ENCODE measurements at places on chromosomes 5 and 9. TPM values are rescaled to one million over a fixed set of nuclear protein-coding genes. Genes with fewer than 3 reads are reported as not detected.

ADCY2 gene
- 0.27 TPM for total RNA-seq

SPATA31D4 gene
- total RNA-seq: not detected

PITX1 gene
- total RNA-seq: 0.77 TPM

PCA3 gene
- not detected for total RNA-seq

FAM163B gene
- not detected for total RNA-seq

RALGDS gene
- total RNA-seq: 30.1 TPM

GNA14 gene
- not detected for total RNA-seq

FCHO2 gene
- 0.11 TPM for total RNA-seq

DNA sequence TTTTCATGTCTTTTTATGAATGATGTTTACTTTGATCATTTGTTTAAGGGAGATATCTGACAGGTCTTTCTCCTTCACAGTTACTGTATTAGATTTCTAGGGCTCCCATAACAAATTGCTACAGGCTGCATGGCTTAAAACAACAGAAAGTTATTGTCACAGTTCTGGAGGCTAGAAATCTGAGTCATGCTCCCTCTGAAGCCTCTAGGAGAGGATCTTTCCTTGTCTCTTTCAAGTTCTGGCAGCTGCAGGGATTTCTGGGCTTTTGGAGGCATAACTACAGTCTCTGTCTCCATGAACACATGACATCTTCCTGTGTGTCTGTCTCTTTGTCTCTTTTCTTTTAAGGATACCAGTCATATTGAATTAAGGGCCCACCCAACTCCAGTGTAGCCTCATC lies 557.3 kb upstream of the SEMA6A start:
- DNase-seq: no peak
- H3K4me1 ChIP-seq: peaks cover 3% of the 10 kb centered on the region
- peak overlapping the region; percentile 25 for H3K27ac ChIP-seq

DNA sequence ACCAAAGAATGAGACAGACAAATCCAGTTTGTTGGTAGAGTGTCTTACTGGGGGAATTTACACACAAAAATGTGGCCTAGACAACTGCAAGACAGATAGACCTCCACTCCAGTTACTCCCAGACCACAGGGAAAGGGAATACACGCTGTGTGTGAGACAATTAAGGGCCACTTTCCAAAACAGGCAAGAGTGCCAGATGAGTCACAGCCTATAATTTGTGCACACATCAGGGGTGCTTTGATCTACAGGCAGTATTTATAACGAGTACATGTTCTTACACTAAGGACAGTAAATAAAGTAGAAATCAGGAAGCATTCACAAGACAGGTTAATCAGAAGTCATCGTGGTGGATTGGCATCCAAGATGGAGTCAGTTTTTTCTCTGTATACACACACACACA lies 114.8 kb downstream of the ZNF622 start:
- H3K4me1 ChIP-seq: no peaks in the 10 kb centered on the region
- H3K4me3 ChIP-seq: no peak overlapping the region
- H3K36me3 ChIP-seq: no peaks in the 10 kb centered on the region
- DNase-seq: no peak
- no peaks in the 10 kb centered on the region for H3K27me3 ChIP-seq

DNA sequence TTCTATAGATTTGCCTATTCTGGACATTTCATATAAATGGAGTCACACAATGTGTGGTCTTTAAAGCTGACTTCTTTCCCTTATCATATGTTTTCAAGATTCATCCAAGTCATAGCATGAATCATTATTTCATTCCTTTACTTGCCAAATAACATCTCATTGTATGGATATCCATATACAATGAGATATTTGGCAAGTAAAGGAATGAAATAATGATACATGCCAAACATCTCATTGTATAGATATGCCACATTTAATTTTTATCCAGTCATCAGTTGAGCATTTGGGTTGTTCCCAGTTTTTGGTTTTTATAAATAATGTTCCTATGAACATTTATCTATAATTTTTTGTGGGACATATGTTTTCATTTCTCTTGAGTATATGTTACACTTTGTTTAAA lies 20.5 kb upstream of the OR2K2 start:
- no peak overlapping the region for H3K27ac ChIP-seq
- H3K4me1 ChIP-seq: no peaks in the 10 kb centered on the region
- no peak for DNase-seq
- no peaks in the 10 kb centered on the region for H3K27me3 ChIP-seq

GRCh38 chr9:100324594-100325200 lies 28.0 kb downstream of the TEX10 start:
- no peaks in the 10 kb centered on the region for H3K4me1 ChIP-seq
- H3K27ac ChIP-seq: no peak overlapping the region
- peaks cover 22% of the 10 kb centered on the region for H3K36me3 ChIP-seq
- H3K4me3 ChIP-seq: no peak overlapping the region

GRCh38 chr5:38069360-38069759 lies 189.0 kb upstream of the EGFLAM start:
- H3K27me3 ChIP-seq: no peaks in the 10 kb centered on the region
- H3K4me3 ChIP-seq: no peak overlapping the region
- no peak overlapping the region for H3K27ac ChIP-seq

GRCh38 chr5:154196281-154196680 lies 5.7 kb downstream of the GALNT10 start:
- no peak overlapping the region for H3K27ac ChIP-seq
- H3K27me3 ChIP-seq: no peaks in the 10 kb centered on the region
- H3K36me3 ChIP-seq: peaks cover 7% of the 10 kb centered on the region
- H3K4me1 ChIP-seq: peaks cover 26% of the 10 kb centered on the region
- no peak overlapping the region for H3K4me3 ChIP-seq
- DNase-seq: no peak

DNA sequence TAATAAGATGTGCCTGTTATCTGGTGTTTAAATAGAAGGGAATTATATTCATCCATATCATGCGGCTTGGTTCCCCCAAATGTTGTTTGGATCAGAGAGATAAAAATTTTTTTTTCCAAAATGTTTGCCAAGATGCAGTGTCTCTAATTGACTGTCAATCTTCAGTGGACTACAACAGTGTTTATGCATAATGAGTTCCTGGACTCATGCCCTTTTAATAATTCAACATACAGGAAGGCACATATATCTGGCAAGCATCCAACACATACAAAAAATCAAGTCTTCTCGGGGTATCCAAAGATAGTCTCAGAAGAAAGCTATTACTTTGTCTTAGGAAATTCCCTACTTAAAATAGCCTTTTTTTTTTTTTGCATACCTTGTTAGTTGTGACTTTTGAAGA lies 1534.7 kb downstream of the EFNA5 start:
- no peak overlapping the region for H3K27ac ChIP-seq
- no peak overlapping the region for H3K4me3 ChIP-seq
- DNase-seq: no peak
- H3K36me3 ChIP-seq: no peaks in the 10 kb centered on the region

GRCh38 chr9:82082563-82082962 lies 94.0 kb downstream of the SPATA31D1 start:
- H3K36me3 ChIP-seq: no peaks in the 10 kb centered on the region
- DNase-seq: no peak
- H3K27ac ChIP-seq: no peak overlapping the region
- H3K4me3 ChIP-seq: no peak overlapping the region

DNA sequence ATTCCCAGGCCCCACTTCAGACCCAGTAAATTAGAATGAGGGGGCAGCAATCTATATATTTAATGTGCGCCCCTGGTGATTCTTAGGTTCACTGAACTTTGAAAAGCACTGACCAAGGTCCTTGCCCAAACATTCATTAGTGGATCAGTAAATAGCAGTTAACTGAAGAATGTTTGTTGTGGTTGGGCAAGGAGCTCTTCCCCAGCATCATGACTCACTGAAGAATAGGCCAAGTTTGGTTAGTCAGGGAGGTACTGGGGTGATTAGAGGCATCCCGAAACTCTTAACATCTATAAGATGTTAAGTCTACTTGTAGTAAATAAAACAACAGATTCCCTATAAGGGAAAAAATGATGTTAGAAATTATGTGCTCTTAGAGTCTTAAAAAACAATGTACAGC lies 833 bp upstream of the MROH2B start:
- no peaks in the 10 kb centered on the region for H3K27me3 ChIP-seq
- H3K4me3 ChIP-seq: no peak overlapping the region
- no peaks in the 10 kb centered on the region for H3K36me3 ChIP-seq
- H3K4me1 ChIP-seq: no peaks in the 10 kb centered on the region

DNA sequence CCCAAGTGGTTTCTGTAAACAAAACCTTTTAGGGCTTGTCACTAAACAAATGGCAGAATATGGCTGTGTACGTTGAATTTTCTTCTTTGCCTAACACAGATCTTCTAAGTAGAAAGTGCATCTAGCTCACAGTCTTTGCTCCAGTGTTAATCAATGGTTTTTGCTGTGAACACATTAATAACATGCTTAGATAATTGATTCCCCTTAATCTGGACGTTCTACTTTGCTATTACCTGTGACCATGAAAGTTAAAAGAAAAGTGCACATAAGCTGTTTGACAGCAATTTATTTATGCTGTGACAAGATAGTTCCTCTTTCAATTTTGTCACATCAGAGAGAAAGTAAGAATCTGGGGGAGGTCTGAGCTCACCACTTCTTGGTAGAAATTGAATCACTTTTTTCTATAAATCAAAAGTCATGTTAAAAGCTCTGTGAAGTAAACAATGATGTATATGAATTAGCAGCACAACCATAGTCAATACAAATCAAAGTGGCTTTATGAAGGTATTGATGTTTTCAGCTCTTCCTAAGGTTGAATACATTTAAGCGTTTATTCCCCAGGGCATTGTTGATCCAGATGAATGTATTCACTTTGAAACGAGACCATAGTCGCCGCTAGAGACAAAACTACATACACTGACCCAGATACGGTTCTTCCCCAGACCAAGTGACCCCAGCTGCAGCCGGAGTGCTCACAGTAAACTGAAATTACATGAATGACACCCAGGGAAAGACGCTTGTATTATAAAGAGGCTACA lies 174.6 kb upstream of the ZNF608 start:
- peak overlapping the region; percentile 86 for H3K27ac ChIP-seq
- no peak for DNase-seq
- H3K4me1 ChIP-seq: peaks cover 30% of the 10 kb centered on the region

DNA sequence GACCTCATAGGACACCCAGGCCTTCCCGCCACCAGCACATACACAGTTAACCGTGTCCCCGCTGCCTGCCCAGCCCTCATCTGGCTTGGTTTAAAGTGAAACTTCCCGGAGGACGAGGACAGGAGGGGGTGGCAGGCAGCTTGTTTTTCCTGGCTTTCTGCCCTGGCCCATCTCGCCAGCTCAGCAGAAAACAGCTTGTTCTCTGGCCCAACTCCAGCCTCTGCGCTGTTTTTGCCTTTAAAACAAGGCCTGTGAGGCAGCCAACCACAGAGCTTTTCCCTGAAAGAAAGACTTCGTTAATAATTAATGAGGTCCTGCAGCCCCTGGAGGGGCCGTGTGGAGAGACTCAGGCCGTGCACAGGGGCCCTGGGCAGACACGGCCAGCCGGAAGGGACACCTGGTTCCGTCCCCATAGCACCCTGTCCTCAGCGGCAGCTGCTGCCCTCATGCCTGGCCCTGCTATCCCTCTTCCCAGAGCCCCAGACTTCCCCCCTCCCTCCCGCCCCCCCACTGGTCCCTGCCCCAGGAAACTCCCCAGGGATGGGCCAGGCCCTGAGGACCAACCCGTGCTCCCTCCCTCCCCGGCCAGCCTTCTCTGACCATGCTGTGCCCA lies 108.7 kb downstream of the RXRA start:
- H3K4me3 ChIP-seq: no peak overlapping the region
- no peaks in the 10 kb centered on the region for H3K4me1 ChIP-seq
- peaks cover 6% of the 10 kb centered on the region for H3K36me3 ChIP-seq
- H3K27me3 ChIP-seq: no peaks in the 10 kb centered on the region

DNA sequence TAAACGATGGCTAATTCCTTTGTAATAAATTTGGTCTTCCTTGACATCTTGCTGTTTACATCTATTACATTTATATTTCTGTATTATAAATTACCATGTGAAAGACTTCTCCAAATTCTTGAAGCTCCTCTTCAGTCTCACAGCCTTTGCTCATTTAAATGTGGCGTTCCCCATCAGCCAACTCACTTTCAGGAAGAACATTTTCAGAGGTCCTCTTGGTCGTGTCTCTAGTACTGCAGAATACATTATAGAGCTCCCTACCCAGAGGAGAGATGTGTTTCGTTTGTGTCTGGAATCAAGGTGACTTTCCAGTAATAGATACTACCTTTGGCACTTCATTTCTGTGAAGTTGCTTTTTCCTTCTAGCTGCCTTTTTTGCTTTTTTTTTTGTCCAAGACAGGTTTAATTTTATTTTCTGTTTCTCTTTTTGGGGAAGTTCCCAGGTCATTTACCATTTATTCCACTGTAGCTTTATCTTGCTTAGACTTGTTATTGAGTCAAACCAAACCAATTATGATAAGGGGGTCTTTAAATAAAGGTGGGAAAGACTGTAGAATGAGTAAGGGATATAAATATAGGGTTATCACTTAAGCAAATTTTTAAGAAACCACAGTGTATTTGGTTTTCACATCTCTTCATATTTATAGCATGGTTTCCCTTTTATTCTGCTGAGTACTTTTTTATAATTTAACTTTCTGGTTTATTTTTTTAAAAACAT lies 12.8 kb downstream of the UBE2B start:
- H3K4me3 ChIP-seq: peak overlapping the region; percentile 34
